ENCODE measurements at places on chromosomes 6 and 20.

GRCh38 chr6:42627674-42628073 is 63.8 kb downstream of the UBR2 start:
- no peak for DNase-seq

DNA sequence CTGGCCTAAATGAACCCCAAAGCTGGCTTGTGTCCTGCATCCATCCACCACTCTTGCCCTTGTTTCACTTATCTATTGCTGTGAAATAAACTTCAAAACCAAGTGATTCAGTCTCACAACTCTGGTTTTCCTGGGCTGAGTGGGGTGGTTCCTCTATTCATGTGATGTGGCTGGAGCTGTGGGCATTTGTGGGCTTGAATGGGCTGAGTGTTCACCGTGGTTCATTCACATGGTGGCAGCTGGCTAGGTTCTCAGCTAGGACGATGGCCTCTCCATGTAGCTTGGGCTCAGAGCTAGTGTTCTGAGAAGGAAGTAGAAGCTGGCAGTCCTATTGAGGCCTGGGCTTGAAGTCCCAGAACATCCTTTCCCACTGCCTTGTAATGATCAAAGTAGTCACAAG is 30.4 kb downstream of the FKBP1A start:
- no peak for DNase-seq

GRCh38 chr6:160379466-160379865 is 31.3 kb downstream of the SLC22A3 start:
- DNase-seq = no peak

GRCh38 chr20:50789968-50790650 is 4.8 kb upstream of the BCAS4 start:
- DNase-seq = no peak

DNA sequence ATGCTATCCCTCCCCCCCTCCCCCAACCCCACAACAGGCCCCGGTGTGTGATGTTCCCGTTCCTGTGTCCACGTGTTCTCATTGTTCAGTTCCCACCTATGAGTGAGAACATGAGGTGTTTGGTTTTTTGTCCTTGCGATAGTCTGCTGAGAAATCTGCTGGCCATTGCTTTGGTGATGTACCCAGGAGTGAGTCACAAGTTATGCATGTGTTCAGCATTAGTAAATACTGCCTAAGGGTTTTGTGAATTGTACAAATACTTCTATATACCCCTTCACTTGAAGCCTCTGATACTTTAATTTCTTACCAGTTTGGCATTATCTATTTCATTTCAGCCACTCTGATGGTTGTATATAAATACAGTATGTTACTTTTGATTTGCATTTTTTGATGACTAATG is 711.3 kb upstream of the GJE1 start:
- no peak for DNase-seq

DNA sequence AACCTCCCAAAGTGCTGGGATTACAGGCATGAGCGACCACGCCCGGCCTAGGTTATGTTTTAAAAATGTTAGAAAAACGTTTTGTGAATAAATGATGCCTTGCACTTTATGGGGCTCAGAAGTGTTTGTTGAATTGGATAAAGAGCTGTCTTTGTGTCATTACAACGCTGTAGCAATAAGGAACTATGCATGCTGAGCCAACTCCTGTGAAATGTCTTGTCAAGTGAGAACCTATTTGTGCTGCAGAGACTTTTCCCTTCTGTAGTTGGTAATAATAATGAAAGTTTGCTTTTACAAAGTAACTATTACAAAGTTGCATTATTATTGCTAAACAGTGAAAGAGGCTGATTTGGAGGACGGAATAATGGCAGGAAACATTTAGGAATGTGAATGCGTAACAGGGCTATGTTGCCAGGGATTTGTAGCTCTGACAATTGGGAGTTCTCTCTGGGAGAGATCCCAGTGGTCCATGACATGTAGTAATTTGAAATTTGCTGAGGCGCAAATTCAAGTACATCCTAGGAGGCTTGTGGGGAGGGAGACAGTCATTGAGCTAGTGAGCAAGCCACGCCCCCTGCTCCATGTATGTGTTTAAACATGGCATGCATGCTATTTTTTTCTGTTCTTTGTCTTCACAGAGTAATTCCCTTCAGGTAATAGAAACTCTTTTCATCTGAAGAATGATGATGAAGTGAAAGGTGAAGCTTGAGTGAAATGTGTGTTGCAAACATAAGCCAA is 16.8 kb upstream of the BICRAL start:
- DNase-seq = no peak

DNA sequence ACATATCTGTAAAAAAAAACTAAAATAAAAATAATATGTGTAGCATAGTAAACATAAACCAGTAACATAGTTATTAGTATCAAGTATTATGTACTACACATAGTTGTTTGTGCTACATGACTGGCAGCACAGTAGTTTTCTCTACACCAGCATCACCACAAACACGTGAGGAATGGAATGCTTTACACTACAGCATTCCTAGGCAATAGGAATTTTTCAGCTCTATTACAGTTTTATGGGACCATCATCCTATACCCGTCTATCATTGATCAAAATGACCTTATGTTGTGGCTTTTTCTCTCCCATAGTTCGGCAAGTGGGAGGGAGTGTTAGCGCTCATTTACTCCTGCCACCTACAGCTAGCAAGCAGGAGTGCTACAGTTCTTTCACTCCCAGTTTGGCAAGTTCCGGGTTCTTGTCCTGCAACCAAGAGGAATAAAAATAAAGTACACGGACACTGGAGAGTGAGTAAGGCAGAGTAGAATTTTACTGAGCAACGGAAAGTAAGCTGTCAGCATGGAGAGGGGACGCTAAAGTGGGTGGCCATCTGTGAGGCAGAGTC is 196.8 kb upstream of the HSF2 start:
- DNase-seq = no peak

- no peak for DNase-seq
Observed at GRCh38 chr6:111971181-111971841, 82.6 kb upstream of the CCN6 start.

- DNase-seq = no peak
Observed at GRCh38 chr6:75556240-75556639, 45.4 kb upstream of the SENP6 start.

DNA sequence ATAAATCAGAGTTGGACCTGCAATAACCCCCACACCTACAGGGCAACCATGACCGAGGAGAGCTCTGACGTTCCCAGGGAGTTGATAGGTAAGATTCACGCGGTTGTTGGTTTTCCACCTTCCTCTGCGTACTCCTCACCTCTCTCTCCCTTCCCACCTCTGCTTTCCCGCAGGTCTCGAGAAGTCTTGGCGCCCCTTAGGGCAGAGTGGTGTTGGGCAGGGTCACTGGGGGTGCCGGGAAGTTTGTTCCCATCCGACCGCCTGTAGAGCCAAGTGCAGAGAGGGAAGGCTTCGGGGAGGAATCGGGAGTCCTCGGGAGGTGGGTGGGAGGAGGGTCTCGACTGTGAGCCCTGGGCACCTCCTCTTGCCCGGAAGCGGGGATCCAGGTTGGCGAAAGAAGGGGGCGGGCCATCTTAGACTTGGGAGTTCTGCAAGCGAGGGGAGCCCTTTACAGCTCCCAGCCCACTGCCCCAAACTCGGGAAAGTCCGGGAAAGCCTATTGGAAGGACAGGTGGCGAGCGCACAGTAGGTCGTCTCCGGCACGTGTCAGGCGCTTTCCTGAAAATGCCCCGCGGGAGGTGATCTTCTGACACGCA is 672 bp downstream of the CARMIL1 start:
- no peak for DNase-seq

DNA sequence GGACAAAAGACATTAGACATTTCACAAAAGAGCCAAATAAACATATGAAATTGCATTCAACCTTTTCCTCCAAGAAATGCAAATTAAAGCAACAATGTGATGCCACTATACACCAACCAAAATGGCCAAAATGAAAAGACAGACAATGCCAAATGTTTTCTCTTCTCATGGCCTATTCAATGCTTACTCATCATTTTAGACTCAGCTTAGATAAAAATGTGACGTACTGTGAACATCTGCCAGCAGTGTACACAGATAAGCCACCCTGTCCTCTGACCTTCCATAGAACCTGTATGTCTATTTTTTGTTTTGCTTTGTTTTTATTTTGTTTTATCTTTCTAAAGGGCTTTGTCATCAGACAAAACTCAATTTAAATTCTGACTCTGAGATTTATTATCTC is 385.2 kb downstream of the FRK start:
- DNase-seq = no peak

GRCh38 chr20:47274401-47275108 is 81.9 kb downstream of the ZMYND8 start:
- no peak for DNase-seq

- no peak for DNase-seq
Observed at GRCh38 chr6:157092736-157093135, 230.6 kb downstream of the TMEM242 start.

- peak; percentile 4 for DNase-seq
Observed at GRCh38 chr6:135851442-135852271, at the start of gene PDE7B. Gene PDE7B, plus strand, starts transcription at chr6:135851701.

- no peak for DNase-seq
Observed at GRCh38 chr20:5663396-5663795, 86.8 kb upstream of the SHLD1 start.

DNA sequence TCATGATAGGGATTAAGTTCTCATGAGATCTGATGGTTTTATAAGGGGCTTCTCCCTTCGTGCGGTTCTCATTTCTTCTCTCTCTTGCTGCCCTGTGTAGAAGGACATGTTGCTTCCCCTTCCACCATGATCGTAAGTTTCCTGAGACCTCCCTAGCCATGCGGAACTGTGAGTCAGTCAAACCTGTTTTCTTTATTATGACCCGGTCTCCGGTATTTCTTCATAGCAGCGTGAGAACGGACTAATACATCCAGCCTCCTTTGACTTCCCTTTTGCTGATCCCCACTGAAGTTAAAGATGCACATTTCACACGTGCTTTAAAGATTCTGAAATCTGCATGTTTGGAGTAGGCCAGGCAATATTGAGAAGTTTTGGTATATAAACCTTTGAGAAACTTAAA is 543.1 kb downstream of the PRKN start:
- no peak for DNase-seq

Data from esophagus squamous epithelium (tissue), 5 donors.